ENCODE measurements at places on chromosomes 5 and 9.

GRCh38 chr9:38164659-38165221 lies 95.7 kb upstream of the SHB start:
- no peaks in the 10 kb centered on the region for H3K4me1 ChIP-seq
- H3K36me3 ChIP-seq, result no peaks in the 10 kb centered on the region
- no peak for DNase-seq
- no peaks in the 10 kb centered on the region for H3K27me3 ChIP-seq
- no peak overlapping the region for H3K27ac ChIP-seq

- no peak overlapping the region for H3K4me3 ChIP-seq
- DNase-seq, result no peak
- no peaks in the 10 kb centered on the region for H3K4me1 ChIP-seq
- H3K27ac ChIP-seq, result no peak overlapping the region
- H3K36me3 ChIP-seq, result peaks cover 2% of the 10 kb centered on the region
These were observed 11.8 kb downstream of the APTX start for GRCh38 chr9:32989660-32990059.

- no peaks in the 10 kb centered on the region for H3K36me3 ChIP-seq
- H3K27ac ChIP-seq, result no peak overlapping the region
- no peaks in the 10 kb centered on the region for H3K4me1 ChIP-seq
These were observed 371.6 kb downstream of the KDM4C start for GRCh38 chr9:7129391-7129790.

- no peaks in the 10 kb centered on the region for H3K27me3 ChIP-seq
- DNase-seq, result no peak
- H3K27ac ChIP-seq, result no peak overlapping the region
These were observed 39.4 kb downstream of the SMIM23 start for GRCh38 chr5:171825051-171825450.

- no peaks in the 10 kb centered on the region for H3K27me3 ChIP-seq
- no peaks in the 10 kb centered on the region for H3K36me3 ChIP-seq
- H3K4me1 ChIP-seq, result no peaks in the 10 kb centered on the region
- no peak for DNase-seq
These were observed 119.7 kb downstream of the FAM174A start for GRCh38 chr5:100654895-100655294.

DNA sequence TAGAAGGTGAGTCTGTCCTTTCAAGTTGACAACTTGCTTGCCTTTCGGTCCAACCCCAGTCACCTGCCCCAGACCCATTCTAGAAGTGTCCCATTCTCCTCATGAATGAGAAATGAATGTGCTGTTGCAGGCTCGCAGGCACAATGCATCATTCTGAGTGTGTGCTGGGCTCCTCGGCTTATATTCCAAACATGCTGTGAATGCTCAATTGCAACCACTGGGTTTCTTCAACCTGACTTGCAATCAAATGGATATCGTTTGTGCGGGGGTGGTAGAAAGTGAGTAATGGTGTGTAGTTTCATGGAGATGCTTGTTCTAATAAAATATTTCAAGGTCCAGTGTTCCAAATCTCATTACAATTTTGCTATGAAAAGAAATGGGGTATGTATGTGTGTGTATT lies 256.6 kb upstream of the IL12B start:
- H3K4me3 ChIP-seq, result no peak overlapping the region
- no peak overlapping the region for H3K27ac ChIP-seq
- no peaks in the 10 kb centered on the region for H3K36me3 ChIP-seq
- no peaks in the 10 kb centered on the region for H3K4me1 ChIP-seq

- peaks cover 6% of the 10 kb centered on the region for H3K4me1 ChIP-seq
- no peaks in the 10 kb centered on the region for H3K27me3 ChIP-seq
- peak overlapping the region; percentile 60 for H3K27ac ChIP-seq
- DNase-seq, result no peak
- no peaks in the 10 kb centered on the region for H3K36me3 ChIP-seq
These were observed 103.8 kb upstream of the KLF4 start for GRCh38 chr9:107593224-107593870.

All from colonic mucosa (tissue), 4 donors.